ENCODE measurements at places on chromosomes 4 and X.

DNA sequence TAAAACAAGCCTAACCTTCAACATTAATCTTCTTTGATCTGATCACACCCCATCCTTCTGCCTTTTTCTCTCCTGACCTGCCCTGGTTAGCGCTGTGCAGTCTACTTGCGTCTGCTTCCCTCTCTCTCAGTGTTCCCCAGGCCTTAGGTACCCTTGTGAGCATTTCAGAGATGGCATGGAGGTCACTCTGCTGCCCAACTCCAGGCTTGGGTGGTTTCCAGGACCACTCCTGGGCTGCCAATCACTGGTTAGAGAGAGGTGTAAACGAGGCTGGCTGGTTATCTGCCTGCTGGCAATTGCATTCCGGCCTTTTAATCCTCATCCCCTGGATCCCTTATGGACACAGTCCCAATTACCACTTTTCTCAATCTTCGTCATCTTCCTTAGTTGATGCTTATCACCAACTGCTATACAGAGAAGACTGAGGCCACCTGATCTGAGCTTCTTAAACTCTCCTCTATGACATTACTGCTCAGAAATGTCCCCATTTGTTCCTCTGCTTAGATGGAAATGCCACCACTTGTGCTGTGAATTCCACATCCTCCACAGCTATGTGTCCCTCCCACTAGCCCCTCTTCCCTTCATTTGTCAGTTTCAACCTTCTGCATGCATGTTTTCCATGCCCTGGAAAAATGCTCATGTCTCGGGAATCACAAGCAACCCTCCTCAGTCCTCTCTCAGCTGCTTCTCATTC, 29.0 kb upstream of the BCLAF3 start:
- DNase-seq, result no peak

DNA sequence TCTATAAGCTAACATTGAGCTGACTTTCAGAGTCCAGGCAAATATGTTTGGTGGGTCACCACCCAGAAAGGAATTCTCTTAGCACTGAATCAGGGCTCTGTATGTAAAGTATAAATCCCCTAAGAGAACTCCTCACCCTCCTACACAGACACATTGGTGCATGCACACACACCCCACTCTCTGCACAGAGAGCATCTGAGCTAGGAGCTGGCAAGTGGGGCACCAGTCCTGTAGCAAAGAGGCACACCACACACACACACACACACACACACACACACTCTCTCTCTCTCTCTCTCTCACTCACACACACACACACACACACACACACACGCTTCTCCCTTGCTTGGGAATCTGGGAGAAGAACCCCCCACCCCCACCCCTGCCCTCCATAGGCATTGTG, 3.2 kb downstream of the SLITRK2 start:
- no peak for DNase-seq

DNA sequence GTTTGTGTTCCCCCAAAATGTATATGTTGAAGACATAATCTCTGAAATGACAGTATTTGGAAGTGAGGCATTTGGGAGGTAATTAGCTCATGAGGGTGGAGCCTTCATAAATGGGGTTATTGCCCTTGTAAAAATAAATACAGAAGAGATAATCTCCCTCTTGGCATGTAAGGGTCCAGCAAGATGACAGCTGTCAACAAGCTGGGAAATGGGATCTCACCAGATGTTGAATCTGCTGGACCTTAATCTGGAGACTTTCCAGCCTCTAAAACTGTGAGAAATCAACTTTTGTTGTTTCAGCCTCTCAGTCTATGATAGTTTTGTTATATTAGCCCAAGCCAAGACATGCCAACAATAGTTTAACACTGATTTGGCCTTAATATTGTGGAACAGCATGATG, 438.2 kb upstream of the PCDH7 start:
- no peak for DNase-seq

DNA sequence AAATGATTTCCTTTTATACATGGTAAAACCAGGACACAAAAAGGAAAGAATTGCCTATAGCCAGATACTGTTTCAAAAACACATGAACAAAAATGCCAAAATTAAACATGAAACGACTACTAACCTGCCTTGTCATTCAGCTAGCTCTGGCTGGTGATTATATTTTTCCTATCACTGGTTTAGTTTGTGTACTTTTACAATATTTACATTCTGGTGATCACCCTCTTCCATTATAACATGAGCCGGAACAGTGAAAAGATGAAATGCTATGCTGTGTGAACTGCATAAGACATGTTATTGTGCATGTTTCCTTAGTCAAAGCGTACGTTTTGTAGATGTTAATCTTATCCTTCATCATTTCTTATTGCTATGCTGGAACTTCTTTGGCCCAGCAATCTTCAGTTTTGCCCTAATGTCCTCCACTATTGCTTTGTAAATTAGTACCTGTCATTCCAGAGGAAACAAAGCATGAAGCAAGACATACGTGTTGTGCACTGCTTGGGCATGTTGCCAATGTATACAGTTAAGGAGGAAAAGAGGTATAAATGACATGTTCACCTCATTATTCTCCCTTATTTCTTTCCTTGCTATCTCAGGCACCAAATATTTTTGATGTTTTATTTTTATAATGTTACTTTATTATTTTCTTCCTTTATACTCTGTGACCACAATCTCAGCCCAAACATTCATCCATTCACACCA, 386.3 kb downstream of the ARHGAP24 start:
- DNase-seq, result no peak

Measured in progenitor cell of endocrine pancreas (in vitro differentiated cells).